NCI-H187 treated with DMSO at 0.1 percent for 48 hours (cell line): ENCODE measurements at places on chromosomes 12 and 14.

DNA sequence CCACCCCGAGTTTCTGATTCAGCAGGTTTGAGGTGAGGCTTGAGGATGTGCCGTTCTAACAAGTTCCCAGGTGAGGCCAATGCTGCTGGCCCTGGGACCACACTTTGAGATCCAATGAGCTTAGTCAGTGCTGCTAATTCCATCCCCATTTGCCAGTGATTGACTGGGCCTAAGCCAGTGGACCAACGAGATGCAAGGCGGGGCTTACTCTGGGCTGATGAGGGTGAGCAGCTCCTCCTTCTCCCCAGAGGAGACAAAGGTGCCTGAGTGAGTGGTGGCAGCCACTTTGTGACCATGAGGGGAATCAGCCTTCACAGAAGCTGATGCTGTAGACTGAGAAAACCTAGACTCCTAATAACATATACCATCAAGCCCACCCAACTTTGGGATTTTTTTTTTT, 23.1 kb upstream of the HNF1A start:
- DNase-seq = no peak

- no peak for DNase-seq
Observed at GRCh38 chr14:66403183-66403582, 83.0 kb upstream of the CCDC196 start.

- no peak for DNase-seq
Observed at GRCh38 chr12:105878964-105879363, 259.8 kb downstream of the NUAK1 start.

DNA sequence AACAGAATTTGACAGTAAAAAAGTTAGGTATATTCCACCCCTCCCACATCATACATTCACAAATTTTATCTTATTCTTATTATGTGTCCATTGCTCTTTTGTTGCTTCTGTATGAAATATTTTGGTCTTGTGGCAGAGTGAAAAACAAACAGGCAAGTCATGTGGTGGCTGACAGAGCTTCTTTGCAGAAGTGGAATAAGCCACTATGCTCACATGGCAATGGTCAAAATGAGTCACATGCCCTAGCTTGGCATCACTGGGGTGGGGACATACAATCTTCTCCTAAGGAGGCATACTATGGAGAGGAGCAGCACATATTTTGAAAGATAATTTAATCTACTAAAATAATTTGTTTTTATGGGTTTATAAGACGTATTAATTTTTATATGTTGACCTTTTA, 27.7 kb upstream of the CMA1 start:
- no peak for DNase-seq

DNA sequence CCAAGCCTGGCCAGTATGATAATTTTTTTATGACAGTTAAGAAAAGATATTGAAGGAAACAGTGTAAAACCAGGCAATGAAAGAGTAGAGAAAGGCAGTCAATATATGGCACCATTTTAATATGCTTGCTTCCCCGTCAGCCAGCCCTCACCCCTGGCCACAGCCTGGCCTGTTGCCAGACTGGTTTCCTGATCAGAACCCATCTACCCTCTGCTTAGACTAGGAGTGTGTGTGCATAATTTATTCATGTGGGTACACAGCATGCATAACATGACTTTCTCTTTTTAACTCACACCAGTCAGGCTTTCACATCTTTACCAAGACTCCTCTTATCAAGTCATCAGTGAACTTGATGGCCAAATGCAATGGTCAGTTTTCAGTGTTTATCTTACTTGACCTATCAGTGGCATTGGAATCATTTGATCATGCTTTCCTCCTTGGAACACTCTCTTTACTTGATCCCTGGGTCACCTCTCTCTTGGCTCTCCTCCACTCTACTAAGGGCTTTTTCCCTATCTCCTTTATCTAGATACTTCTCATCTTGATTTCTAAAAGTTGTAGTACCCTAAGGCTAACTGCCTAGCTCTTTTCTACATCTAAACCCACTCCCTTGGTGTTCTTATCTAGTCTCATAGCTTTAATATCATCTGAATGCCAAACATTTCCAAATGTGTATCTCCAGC, 10.0 kb upstream of the GPR19 start:
- DNase-seq = no peak

- no peak for DNase-seq
Observed at GRCh38 chr12:68374307-68374982, 42.3 kb upstream of the MDM1 start.

GRCh38 chr12:88400302-88400701, 180.0 kb downstream of the KITLG start:
- no peak for DNase-seq

- no peak for DNase-seq
Observed at GRCh38 chr14:102593825-102594137, 1.3 kb downstream of the RCOR1 start.

DNA sequence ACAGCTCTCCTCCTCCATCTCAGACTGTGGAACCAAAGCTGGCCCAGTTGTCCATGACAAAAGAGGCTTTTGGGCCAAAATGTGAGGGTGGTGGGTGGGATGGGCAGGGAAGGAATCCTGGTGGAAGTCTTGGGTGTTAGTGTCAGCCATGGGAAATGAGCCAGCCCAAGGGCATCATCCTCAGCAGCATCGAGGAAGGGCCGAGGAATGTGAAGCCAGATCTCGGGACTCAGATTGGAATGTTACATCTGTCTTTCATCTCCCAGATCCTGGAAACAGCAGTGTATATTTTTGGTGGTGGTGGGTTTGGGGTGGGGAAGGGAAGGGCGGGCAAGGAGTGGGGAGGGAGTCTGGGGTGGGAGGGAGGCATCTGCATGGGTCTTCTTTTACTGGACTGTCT, 11.8 kb upstream of the TAMALIN start:
- no peak for DNase-seq

- no peak for DNase-seq
Observed at GRCh38 chr12:12612358-12612757, 682 bp downstream of the CREBL2 start.

DNA sequence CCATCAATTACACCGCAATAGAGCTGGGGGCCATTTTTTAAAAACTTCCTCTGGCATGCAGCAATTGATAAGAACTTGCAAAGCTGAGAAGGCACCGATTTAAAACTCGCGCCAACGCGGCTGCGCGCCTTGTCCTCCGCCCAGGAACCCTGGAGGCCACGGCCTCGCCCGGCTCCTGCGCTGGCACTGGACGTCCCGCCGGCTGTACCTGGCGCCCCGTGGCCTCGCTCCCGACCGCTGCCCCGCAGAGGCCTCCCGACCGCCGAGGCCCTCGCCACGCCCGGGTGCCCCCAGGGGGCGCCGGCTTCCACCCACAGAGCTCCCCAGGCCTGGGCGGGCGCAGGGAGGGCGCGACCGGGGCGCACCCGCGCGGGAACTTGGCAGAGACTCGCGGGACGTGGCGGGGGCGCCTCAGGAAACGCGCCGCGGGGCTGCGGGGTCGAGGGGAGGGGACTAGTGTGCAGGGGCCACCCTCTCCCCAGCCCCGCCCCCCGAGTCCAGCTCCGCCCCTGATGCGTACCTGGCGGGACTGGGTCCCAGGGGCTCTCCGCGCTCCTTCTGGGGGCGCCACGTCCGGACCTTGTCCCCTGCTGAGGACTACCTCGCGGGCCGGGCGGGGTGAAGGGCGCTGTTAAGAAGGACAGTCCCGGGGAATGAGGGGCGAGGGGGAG, 65.7 kb downstream of the TNFAIP2 start:
- DNase-seq = no peak

GRCh38 chr12:124651516-124652273, 84.3 kb upstream of the NCOR2 start:
- DNase-seq = no peak

- DNase-seq = no peak
Observed at GRCh38 chr14:80100681-80101080, 110.6 kb downstream of the DIO2 start.

DNA sequence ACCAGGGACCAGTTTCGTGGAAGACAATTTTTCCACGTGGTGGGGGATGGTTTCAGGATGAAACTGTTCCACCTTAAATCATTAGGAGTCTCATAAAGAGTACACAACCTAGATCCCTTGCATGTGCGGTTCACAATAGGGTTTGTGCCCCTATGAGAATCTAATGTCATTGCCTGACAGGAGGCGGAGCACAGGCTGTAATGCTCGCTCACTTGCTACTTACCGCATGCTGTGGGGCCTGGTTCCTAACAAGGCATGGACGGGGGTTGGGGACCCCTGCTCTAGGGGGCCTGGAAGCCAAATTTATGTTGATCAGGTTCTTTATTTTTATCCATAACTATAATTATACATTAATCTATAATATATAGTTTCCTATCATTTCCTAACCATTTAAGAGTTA, 315.3 kb downstream of the MED13L start:
- DNase-seq = no peak

GRCh38 chr12:31224768-31225448, 101.0 kb downstream of the SINHCAF start:
- DNase-seq = no peak

DNA sequence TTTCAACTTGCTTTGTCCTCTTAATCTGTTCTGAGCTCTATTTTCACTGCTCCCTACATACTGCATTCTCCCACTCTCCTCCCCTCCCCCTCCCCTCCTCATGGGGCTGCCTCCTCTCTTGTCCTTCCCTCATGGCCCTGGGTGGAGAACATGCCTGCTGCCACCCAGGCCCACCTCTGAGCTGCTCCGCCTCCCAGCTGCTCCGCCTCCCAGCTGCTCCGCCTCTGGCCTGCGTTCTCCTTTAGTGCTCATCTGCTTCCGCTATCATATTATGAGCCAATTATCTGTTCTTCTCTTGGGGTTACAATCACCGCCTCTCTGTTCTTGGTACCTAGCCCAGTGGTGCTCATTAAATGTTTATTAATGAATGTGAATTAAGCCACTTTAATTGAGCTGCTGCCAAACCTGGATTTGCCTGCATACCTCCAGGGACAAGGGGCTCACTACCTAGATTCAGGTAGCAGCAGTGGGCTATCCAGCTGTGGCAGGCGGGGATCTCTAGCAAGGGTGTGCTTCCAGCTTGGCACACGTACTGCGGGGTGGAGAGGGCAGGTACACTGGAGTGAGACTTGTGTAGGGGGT, 32.0 kb upstream of the FAM181A start:
- no peak for DNase-seq

DNA sequence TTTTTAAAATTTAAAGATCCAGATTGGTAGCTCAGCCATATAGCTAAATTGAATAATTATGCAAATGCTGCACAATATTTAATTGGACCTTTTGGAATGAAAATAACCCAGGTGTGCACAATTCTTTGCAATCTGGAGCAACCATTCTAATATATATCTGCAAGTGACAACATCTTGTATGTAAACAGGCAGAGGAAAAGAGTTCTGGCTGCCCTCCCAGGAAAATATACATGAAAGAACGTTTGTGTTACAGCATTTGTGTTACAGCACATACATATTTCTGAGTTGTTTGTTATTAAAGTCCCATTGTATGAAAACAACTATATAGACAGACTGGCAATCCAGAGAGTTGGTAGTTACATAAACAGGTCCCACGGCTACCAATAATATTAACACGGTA, 377.5 kb downstream of the DIO2 start:
- no peak for DNase-seq

DNA sequence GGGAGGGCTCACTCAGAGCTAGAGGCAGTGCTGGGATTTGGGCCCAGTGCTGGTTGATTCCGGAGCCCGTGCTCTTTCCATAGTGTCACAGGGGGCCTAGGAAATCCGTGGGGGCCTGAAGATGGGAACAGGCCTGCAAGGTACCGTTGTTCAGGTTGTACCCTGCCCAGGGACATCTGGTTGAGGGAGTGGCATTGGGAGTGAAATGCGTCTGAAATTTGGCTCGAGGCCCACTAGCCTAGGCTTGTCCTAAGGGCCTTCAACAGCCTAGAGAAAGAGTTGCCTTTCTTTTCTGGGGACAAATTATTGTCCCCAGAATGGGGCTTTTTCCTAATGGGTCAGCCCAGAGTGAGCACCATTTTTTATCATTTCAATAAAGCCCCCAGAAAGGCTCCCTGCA, 26.4 kb upstream of the FAM222A start:
- no peak for DNase-seq

DNA sequence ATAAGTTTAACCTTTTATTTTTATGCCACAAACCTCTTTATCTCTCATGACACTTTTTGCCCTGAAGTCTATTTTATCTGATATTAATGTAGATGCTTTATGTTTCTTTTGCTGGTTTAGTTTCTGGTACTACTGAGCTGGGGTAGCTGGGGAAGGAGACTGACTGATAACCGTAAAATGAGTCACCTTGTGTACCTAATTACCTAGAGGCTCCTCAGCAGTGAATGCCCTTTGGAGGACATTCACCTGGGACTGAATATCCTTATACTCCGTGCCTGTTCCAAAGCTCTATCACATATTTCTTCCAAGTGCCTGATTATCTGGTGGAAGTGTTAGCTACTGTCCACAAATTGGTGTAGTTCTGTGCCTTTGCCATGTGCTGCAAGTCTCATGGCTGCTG, 13.9 kb downstream of the ATL1 start:
- DNase-seq = no peak
